Stimulated activated CD8-positive, alpha-beta memory T cell treated with anti-CD3 and anti-CD28 coated beads, Interleukin-12 subunit alpha, Interleukin-12 subunit beta, amount 100 ng/mL, for 1 hour (primary cell): ENCODE measurements at places on chromosomes 13 and 19.

DNA sequence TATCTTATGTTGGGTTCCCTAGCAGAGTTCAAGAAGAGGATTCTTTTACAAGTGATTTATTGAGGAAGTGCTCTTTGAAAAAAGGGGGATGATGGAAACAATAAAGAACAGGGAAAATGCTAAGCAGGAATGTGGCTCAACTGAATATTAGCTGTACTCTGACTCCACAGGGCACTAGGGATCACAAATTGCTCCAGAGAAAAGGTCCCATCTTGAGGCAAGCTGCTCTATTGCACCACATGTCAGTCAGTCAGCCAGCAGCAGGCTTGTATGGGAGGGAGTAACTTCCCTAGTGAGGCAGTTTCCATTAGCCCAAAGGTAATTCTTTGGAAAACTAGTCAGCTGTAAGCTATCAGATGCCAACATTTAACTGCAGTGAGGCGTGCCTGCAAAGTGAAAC, 73.3 kb upstream of the FNDC3A start:
- DNase-seq = no peak

GRCh38 chr19:13366529-13367143, 139.6 kb downstream of the CACNA1A start:
- DNase-seq = no peak

- DNase-seq = no peak
Observed at GRCh38 chr13:22757530-22758120, 423.2 kb upstream of the SGCG start.

DNA sequence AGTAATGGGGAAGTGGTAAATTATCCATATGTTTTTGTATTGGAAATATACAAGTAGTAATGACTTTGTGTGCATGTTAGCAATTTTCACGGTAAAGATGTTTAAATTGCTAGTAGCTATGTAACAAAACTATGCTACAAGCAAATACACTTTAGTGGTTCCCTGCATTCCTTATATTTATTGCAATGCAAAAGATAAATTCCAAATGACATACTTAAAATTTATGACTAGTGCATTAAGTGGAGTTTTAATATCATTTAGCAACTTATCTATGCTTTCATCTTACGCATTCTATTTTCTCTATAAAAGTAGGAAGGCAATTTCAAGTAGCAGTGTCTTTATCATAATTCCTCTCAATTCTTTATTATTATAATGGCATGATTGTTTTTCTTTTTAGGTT, 482.8 kb downstream of the SLITRK5 start:
- no peak for DNase-seq

DNA sequence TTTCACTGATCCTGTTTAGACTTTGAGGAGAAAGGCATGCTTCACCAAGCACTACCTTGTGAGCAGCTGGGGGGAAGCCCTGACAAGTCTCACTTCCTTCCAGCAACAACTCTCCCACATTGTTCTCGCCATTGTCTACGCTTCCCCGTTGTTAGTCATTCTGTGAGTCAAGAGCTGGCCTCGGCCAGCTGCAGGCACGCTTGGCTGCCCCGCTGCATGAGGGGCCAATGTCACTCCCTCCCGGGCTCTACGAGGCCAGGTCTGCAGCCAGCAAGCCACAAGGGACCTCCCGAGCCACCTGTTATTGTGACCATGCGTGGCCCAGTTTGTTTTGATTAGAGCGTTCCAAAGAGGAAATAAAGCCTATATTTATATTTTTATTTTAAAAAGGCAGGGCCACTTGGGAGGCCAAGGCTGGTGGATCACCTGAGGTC, 220.9 kb downstream of the FOXO1 start:
- DNase-seq = no peak

GRCh38 chr19:2215281-2215751, 20.8 kb downstream of the PLEKHJ1 start:
- DNase-seq = no peak

DNA sequence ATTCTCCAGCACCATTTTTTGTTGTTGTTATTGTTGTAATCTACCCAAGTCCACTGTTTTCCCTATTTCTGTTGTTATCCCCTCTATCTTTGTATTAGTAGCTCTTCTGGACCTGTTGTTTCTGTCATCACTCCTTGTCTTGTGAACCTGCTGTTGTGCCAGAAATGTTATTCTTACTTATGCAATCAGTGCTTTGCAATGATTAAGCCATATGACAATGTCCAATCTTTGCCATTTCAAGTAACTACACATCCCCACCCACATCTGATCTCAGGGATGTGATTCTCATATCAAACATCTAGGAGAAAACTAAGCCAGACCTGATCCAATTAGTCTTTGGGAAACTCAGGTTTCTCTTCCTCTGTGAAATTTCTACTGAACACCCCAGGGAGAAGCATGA, 472.6 kb upstream of the KLHL1 start:
- DNase-seq = no peak

- DNase-seq = no peak
Observed at GRCh38 chr13:22079961-22080360, 409.1 kb downstream of the FGF9 start.

DNA sequence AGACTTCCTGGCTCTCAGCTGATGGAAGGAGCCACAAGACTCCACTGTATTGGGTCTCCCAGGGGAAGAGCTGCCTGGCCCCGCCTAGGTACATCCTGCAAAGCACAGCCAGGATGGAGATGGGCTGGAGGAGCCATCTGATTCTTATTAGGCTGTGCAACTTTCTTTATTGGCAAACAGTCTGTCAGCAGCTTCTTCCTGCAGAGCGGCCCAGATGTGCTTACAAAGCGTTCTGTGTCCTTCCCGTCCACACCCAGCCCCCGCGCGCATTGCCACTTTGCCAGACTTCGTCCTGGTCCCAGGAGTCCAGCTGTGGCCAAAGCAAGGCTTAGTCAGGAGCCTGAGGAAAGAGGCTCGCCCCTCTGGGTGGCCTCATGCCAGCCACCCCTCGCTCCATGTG, 409.3 kb downstream of the ZNF536 start:
- DNase-seq = no peak

DNA sequence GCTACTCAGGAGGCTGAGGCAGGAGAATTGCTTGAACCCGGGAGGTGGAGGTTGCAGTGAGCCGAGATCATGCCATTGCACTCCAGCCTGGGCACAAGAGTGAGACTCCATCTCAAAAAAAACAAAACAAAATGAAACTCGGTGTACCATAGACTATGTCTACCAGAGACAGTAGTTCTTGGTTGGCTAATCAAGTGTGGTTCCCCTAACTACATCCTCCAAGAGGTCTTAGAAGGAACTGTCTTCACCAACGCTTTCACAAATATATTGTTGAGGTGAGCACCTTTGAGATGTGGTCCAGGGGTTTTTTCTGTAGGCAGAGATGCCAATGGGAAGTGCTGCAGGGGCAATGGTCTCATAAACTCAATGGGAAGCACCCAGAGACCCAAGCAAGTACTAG, 48.0 kb downstream of the RFC3 start:
- DNase-seq = no peak

DNA sequence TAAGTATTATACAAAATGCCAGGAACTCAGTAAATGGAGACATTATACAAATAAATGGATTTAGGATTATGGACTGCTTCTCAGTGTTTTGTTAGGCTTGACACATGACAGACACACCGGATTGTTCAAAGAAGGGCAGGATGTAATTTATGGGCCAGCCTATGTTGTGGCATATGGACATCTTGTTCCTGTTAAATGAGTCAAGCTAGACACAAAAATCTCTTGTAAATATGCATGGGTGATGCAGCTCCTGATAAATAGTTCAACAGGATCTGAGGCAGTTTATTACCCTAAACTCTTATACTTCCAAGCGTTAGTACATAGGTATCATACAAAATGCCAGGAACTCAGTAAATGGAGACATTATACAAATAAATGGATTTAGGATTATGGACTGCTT, 502.3 kb downstream of the TBC1D4 start:
- no peak for DNase-seq

DNA sequence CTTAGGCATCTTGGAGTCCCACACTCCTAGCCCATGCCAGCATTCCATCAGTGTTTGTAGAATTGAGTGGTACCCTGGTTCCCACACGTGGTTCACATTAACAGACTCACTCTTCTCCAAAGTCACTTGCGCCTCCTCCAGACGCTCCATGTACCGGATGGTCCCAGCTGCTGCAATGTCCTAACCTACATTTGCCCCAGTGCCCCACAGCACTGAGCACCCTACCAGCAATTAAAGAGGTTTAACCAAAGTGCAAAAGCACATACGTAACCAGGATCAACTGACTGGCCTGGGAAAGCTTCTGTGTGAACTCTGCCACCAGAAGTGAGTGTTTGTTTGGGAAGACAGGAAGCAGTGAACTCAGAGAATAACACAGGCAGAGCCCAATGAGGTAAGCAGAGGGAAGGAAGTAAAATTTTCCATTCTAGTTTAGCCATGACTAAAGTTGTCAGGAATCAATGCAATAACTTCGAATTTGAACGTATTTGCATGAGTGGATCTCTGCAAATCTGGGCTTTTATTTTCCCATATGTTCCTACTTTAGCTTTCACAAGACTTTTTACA, 7.3 kb upstream of the MEDAG start:
- no peak for DNase-seq

DNA sequence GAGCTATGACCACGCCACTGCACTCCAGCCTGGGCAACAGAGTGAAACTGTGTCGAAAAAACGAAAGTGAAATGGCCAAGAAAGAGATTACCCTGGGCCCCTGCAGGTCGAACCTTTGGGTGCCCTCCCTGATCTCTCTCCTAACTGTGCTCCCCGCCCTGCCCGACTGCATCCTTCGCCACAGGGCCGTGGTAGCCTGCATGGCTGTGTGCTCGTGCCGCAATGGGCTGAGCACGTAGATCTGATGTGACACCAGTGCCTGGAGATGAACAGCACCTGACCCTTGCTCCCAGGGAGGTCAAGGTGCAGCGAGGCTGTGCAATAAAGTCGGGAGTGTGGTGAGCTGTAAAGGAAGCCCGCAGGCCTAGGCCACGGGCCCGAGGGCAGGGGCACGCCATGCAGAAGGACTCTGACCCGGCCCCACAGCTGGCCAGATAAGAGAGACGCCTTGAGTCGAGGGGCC, 60.2 kb downstream of the PEX11G start:
- DNase-seq = no peak

DNA sequence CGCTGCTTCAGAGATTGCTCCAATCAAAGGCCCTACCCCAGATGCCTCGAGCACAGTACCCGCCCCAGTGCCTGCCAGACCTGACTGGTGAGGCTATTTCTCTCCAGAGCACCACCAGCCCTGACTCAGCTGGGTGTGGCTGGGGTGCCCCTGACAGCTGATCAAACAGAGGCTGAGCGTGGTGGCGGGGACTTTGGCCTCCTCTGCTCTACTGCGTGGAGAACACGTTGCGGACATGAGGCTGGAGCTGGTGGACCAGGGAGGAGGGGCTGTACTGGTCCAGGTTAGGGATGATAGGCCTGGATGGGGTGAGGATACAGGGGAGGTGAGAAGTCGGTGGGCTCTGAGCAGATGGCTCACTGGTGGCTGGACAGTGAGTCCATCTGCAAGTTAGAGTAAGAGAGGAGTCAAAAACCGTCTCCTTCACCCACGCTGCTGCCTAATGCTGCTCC, 3.5 kb upstream of the DOCK6 start:
- no peak for DNase-seq

GRCh38 chr13:40503011-40503410, 163.4 kb downstream of the FOXO1 start:
- DNase-seq = no peak

DNA sequence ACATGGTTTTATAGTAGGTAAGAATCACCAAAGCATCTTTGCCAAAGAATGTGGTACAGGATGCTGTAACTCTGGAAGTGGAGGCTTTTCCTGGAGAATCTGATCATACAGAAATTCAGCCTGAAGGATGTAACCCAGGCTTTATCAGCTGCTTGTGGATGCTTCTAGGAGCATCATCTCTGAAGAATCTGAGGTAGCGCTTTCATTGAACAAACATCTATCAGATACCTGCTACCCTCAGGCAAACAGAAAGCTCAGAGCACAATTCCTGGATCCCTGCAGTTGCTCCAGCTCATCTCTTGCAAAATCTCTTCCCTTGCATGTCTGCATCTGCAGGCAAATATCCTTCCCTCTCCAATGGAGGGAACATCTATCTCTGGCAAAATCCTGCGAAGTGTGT, 9.3 kb downstream of the FAM124A start:
- no peak for DNase-seq

GRCh38 chr19:976476-976875, 7.7 kb upstream of the WDR18 start:
- DNase-seq = no peak

GRCh38 chr13:25674371-25674770, 302.6 kb downstream of the ATP8A2 start:
- no peak for DNase-seq

DNA sequence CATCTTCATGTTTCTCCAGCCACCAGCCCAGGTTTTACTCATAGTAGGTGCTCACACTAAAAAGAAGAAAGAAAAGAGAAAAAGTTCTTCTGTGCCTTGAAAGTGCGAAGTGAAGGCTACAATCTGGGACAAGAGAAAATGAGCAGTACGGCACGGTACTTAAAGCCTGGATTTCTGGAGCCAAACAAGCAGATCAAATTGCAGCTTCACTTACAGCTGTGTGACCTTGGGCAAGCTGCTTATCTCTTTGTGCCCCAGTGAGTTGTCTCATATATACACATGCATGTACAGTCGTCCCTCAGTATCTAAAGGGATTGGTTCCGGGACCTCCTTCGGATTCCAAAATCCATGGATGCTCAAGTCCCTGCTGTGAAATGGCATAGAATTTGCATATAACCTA, 41.8 kb downstream of the GSX1 start:
- DNase-seq = no peak

DNA sequence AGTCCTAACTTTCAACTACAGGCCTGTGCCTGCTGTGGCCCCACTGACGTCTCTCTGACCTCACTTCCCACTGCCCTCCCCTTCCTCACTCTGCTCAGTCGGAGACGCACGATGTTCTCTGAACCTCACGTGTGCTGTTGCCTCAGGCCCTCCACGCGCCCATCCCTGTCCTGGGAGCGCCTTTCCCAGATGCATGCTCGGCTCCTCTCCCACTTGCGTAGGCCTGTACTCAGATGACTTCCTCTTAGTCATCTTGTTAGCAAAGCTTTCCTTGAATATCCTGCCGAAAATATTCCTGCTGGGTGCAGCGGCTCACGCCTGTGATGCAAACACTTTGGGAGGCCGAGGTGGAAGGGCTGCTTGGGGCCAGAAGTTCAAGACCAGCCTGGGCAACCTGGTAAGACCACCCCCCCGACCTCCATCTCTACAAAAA, 9.3 kb upstream of the SYT5 start:
- no peak for DNase-seq
